Stimulated activated naive CD4-positive, alpha-beta T cell treated with Interleukin-2 at 50 U/mL for 16 hours (primary cell): ENCODE measurements at places on chromosomes 16 and 17.

DNA sequence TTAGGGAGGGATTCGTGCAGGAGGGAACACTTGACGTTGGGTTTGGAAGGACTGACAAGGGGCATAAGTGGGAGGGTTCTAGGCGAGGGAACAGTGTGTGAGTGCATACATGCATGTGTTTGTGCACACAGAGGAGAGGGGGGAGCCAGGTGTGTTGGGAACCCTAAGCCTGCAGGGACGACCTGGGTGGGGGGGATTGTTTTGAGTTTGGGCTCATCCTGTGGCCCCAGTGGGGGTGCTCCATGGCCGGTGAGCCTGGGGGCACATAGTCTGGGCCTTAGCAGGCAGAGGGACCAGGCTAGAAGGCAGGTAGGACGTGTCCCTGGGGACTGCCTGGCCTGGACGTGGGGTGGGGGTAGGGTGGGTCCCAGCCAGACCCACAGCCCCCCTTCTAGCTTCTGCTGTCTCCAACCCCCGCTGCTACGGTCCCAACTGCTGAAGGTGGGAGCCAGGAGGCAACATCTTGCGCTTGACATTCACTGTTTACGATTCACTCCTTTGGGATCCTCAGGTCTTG lies 11.9 kb upstream of the RASD1 start:
- no peak for DNase-seq

- no peak for DNase-seq
These were observed 10.3 kb upstream of the NFAT5 start for GRCh38 chr16:69555437-69555836.

DNA sequence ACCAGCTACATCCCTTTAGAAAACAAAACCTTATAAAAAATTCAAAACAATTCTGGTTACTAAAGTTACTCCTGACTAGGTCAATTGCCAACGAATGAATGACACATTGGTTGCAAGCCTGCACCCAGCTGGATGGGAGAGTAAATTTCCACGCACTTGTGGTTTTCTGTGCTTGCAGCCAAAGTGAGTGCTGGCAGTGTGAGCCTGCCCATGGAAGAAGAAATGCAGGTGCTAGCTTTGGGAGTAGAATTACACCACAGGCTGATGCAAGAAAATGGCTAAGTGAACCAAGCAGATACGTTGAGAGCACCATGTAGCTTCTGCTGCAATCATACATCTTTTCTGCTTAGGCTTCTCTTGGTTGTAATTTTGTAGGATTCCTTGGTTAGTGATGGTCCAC lies 74.6 kb downstream of the SYCE1L start:
- DNase-seq = no peak

DNA sequence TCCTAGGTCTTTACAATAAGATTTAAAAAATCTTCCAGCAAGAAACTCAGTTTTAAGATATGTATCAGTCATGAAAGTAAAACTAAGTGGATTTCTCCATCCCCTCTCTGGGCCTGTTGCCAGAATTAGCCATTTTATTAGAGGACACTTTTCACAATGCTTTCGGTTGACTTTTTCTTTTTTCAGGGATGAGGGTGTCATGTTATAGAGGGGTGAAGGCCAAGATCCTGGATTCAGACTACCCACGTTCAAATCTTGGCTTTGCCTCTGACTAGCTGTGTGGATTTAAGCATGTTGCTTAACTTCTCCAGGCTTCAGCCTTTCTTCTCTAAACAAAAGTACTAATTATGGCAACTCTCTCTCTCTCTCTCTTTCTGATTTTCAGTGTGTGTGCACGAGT lies 111.7 kb upstream of the COX10 start:
- no peak for DNase-seq

DNA sequence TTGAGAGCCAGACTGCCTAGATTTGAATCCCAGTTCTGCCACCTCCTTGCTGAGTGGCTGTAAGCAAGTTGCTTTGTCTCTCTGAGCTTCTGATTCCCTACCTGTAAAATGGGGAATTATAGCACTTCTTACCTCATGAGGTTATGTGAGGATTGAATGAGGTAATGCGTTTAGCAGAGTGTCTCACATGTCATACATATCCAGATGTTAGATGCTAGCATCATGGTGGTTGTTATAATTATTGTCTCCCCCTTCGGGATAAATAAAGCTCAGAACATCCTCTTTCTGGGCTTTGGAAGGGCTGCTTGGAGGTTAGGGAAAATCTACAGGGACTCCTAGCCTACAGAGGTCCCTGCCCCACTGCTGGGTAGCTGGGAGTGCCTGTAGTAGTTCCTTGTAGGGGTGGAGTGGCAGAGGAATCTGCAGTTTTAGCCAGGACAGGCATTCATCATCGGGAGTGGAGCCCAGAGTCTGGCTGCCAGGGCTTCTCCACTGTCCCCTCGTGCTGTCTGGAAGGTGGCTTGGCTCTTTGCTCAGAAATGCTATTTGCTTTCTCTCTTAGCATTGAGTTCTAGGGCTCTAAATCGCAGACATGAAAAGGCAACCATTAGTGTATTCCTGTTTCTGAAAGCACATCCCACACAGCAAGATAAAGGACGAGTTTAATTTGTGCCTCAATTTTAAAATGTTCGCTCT lies 137.9 kb upstream of the CACNG3 start:
- DNase-seq = no peak

DNA sequence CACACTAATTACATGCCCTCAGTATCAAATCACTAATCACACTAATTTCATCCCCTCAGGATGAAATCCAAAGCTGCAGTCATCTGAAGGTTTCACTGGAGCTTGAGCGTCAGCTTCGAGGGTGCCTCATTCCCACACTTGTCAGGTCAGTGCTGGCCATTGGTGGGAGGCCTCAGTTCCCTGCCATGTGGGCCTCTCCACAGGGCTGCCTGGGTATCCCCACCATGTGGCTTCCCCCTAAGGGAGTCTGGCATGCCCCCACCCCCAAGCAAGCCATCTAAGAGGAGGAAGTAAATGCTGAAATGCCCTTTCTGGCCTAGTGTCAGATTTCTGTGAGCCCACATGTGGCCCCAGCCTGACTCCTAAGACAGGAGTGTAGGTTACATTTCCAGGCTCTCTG lies 78.6 kb upstream of the CDH5 start:
- no peak for DNase-seq

- DNase-seq = no peak
These were observed 2.7 kb downstream of the IGFBP4 start for GRCh38 chr17:40445751-40446468.

GRCh38 chr16:66079671-66080334 lies 286.7 kb upstream of the CDH5 start:
- no peak for DNase-seq

GRCh38 chr16:78650339-78651074 lies 551.1 kb downstream of the WWOX start:
- no peak for DNase-seq

- DNase-seq = no peak
These were observed 44.2 kb downstream of the ZZEF1 start for GRCh38 chr17:4098521-4099209.
